ENCODE measurements at places on chromosomes 16 and 17.

DNA sequence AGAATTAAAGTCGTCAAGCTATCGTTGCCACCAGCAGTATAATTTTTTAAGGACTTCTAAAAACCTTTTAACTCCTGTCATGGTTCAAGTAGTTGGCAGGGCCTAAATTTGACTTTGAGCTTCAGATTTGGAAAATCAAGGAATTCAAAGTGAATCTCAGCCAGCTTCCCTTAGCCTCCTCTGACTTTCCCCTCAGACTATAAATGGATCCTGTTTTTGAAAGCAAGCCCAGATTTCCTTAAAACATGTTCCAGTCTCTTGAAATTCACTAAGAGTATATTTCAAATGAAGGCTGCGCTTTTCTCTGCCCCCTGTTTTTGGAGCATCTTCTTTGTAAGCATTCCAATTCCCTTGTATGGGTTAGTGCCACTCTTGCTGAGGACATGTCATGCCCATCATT, 101.8 kb upstream of the CDH8 start:
- no peak for DNase-seq

DNA sequence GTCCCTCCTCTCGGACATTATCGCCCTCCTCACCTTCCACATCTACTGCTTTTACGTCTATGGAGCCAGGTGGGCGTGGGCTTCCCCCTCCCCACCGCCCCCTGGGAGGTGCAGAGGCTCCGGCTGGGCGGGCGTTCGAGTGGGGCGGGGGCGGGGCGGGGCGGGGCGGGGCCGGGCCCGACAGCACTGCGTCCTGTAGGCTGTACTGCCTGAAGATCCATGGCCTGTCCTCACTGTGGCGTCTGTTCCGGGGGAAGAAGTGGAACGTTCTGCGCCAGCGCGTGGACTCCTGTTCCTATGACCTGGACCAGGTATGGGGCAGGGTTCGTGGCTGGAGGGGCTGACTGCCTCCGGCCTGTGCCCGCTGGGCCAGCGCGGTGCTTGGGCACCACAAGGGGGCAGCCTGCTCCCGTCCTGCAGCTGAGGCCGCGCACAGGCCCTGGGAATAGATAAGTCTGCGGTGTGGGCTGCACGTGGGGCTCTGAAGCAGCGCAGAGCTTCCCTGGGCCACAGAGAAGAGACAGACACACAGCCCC, 9.2 kb downstream of the PIGQ start:
- DNase-seq: no peak

DNA sequence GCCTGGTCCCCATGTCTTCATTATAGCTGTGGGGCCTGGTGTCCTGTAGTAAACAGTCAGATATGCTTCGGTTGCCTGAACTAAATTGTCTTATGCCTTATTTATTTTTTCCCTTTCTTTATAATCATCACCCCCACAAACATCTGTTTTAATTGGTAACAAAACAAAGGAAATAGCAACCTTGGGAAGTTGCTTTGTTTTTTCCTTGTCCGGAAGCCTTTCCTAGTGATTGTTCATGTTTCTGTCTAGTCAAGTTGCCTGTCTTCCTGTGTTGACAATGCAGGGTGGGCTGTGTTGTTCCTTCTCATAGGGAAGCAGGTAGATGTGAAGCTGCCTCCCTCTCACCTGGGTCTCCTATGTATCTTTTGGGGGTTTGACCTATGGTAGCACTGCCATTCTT, 16.7 kb downstream of the PGS1 start:
- no peak for DNase-seq

DNA sequence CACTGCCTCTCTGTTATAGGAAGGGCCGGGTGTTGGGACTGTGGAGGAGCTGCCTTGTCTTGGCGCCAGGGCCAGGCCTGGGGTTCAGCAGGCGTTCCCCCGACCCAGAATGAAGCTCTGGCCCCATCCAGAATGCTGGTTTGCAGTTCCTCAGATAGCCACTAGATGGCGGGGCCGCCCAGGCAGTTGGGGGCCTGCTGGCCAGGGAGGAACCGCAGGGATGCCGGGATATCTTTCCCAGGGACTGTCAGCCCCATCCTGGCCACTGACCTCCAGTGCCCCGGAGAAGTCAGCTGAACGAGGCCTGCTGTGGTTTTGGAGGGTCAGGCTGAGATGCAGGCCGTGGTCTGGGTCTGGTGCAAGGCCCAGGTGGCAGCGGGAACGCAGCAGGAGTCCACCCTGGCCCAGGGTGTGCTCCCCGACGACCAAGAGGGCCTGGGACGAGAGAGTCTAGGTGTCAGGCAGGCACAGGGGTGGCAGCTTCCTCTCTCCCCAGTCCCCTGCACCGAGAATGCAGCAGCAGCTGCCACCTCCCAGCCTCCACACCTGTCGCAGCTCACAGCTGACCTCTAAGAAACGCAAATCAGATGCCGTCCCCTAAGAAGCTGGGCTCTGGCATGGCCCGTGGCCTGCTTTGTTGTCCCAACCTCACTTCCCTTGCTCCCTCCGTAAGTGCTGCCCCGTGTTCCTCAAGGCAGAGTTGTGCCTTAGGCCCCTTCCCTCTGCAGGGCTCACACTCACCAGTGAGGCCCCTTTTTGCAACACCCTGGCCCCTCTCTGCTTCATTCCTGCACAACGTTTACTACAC, 51.2 kb downstream of the RMI2 start:
- DNase-seq: peak; percentile 56

DNA sequence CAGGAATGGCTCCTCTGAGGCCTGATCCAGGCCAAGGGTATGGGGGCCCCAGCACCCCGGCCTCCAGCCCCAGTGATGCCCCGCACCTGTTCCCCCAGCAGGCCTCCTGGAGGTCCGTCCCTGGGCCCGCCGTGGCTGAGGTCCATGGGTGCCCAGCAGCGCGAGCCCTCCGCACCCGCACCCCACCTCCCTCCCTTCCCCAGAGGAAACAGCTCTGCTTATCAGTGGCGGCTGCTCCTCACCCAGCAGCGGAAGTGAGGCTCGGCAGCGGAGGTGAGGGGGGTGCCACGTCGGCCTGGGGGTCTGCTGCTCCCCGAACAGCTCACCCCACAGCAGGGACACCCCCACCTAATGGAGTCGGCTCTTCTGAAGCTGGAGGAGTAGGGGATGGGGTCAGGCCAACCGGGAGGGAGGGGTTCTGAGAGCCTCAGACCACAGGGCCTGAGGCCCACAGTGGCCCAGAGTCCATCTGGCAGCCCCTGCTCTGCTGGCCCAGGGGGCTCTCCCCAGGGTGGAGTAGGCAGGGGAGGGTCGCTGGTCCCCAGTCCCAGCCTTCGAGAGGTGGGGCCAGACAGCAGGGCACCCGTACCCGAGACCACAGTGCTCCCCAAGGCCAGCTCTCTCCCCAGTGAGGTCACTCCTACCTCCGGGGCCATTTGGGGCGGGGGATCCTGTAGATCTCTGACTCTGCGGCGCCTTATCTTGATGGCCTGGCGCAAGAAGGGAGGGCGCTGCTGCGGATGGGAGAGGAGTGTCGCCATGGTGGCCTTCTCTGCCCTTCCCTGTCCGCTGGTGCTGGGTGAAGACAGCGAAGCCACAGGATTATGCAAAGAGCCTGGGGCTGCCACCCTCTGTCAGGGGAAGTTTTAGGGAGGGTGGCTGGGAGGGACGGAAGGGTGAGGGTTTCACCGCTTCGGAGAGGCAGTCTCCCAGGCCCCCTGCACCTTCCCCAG, at the start of gene UNC13D:
Gene UNC13D (minus strand): TSS at position 828 of the 953 bp plus-strand sequence. CDS start 67 bp downstream, at position 761.
- DNase-seq: no peak

DNA sequence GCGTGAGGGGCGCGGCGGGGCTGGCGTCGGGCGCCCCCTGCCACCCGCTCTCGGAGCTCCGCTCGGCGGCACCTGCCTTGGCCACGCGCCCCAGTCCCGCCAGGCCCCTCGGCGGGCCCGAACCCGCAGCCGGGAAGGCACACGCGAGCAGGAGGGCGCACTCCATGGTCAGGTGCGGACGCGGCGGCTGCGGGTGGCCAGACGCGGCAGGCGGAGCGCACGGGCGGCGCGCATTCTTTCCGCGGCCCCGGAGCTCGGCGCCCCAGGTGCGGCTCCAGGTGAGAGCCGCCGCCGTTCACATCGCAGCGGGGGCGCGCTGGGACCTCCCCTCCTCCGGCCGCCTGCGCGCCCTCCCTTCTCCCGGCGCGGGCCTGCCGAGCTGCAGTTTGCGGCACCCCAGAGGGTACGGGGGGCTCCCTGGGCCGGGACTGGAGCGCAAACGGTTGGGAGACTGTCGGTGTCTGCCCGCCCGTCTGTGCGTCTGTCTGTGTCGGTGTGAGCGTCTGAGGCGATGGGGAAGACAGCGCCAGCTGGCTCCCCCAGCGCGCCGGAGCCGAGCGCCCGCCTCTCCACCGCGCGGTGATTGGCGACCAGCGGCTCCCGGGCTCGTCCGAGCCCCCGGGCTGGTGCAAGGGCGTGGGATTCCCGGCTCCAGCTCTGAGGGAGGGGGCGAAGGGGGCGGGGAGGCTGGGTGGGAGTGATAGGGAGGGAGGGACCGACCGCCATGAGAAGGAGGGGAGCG, at the start of gene ADAMTS18:
Gene ADAMTS18 (minus strand): TSS at position 505 of the 742 bp plus-strand sequence. CDS start 339 bp downstream, at position 166.
- peak; percentile 52 for DNase-seq
